Suprapubic skin (tissue), 4 donors: ENCODE measurements at places on chromosomes 4 and X. TPM values are rescaled to one million over a fixed set of nuclear protein-coding genes. Genes with fewer than 3 reads are reported as not detected.
A peak's percentile ranks its signal among the peaks of the same experiment; 100 is the strongest.

- H3K36me3 ChIP-seq: no peaks in the 10 kb centered on the region
- peaks cover 48% of the 10 kb centered on the region for H3K4me1 ChIP-seq
- H3K27me3 ChIP-seq: peaks cover 39% of the 10 kb centered on the region
- no peak for DNase-seq
Observed at GRCh38 chr4:30722359-30723200, 2.4 kb downstream of the PCDH7 start.

- no peaks in the 10 kb centered on the region for H3K4me1 ChIP-seq
- no peak overlapping the region for H3K4me3 ChIP-seq
- no peak overlapping the region for H3K27ac ChIP-seq
- no peaks in the 10 kb centered on the region for H3K27me3 ChIP-seq
- H3K36me3 ChIP-seq: no peaks in the 10 kb centered on the region
Observed at GRCh38 chr4:12689457-12689856, 794.7 kb downstream of the RAB28 start.

GPRASP3 gene
- total RNA-seq: 3.9 TPM

- no peak overlapping the region for H3K27ac ChIP-seq
- peaks cover 7% of the 10 kb centered on the region for H3K4me1 ChIP-seq
- DNase-seq: no peak
- no peak overlapping the region for H3K4me3 ChIP-seq
- H3K27me3 ChIP-seq: no peaks in the 10 kb centered on the region
- H3K36me3 ChIP-seq: no peaks in the 10 kb centered on the region
Observed at GRCh38 chr4:184892999-184893398, 67.2 kb upstream of the ACSL1 start.

DNA sequence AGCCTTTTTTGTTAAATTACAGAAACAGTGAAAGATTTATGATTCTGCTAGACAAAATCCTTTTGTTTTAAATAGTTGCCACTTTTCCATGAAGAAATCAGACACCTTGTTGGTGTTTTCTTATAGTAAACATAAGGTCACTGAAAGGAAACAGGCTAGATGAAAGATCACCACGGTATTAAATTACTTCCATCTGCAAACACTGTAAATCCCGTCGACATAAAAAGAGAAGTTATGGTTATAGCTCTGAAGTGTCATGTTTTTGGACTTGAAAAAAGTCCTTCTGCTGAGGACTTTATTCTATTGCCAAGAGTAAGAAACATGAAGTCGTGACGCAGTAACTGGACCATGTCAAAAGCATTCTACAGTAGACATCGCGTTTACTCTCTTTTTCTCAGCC, 567.6 kb upstream of the SLIT2 start:
- H3K4me3 ChIP-seq: no peak overlapping the region
- no peak overlapping the region for H3K27ac ChIP-seq
- DNase-seq: no peak
- no peaks in the 10 kb centered on the region for H3K36me3 ChIP-seq

OTUD4 gene
- total RNA-seq: 41.8 TPM

GRCh38 chr4:4386296-4386735, 586 bp upstream of the NSG1 start:
- peak overlapping the region; percentile 74 for H3K27ac ChIP-seq
- no peak for DNase-seq
- H3K4me3 ChIP-seq: peak overlapping the region; percentile 60
- no peaks in the 10 kb centered on the region for H3K36me3 ChIP-seq
- peaks cover 62% of the 10 kb centered on the region for H3K27me3 ChIP-seq
- peaks cover 41% of the 10 kb centered on the region for H3K4me1 ChIP-seq

SYP gene
- 1.3 TPM for total RNA-seq

DNA sequence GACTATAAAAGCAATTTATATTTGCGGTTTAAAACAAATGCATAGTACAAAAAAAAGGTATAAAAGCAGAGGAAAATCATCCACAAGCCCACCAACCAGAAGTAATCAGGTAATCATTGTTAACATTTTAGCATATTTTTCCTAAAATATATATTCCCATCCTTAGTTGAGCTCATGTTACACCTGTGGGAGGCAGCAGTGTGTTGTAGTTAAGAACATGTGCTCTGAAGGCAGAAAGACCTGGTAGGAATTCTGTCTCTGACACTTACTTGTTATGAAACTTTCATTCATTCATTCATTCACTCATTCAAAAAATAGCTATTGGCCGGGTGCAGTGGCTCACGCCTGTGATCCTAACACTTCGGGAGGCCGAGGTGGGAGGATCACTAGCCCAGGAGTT, 15.4 kb upstream of the CDKL5 start:
- H3K4me1 ChIP-seq: no peaks in the 10 kb centered on the region
- H3K36me3 ChIP-seq: no peaks in the 10 kb centered on the region
- no peaks in the 10 kb centered on the region for H3K27me3 ChIP-seq
- no peak for DNase-seq

DNA sequence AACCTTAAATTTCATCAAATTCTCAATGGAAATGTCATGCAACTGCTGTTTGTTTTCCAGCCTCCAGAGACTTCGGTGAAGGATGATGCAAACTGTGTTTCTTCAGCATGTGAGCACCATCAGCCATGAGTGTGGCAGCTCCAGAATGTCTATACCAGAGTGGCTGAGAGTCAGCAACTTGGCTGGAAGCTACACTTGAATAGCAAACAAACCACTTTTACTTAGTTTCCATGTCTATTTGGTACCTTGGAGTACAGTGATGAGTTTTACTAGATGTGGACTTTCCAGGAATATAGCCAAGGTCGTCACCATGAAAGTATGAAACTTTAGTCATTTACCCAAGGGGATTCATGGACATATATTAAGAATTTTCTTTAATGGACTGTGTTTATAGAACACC, 4.3 kb upstream of the IL21 start:
- DNase-seq: no peak
- H3K4me3 ChIP-seq: no peak overlapping the region
- H3K36me3 ChIP-seq: no peaks in the 10 kb centered on the region
- H3K27me3 ChIP-seq: no peaks in the 10 kb centered on the region

TSC22D3 gene
- total RNA-seq: 734 TPM

EMCN gene
- total RNA-seq: 5.3 TPM
